ENCODE measurements at places on chromosomes 5 and 9. TPM values are rescaled to one million over a fixed set of nuclear protein-coding genes. Genes with fewer than 3 reads are reported as not detected.

SOX30 gene
- 0.47 TPM for total RNA-seq

SIT1 gene
- total RNA-seq: not detected

SPATA9 gene
- 1.7 TPM for total RNA-seq

LCN9 gene
- total RNA-seq: not detected

CCL27 gene
- not detected for total RNA-seq

PCDHB9 gene
- total RNA-seq: 6.8 TPM

MCTP1 gene
- 5.2 TPM for total RNA-seq

ACOT12 gene
- not detected for total RNA-seq

GMCL2 gene
- not detected for total RNA-seq

FOXD1 gene
- 18.6 TPM for total RNA-seq

DNAH5 gene
- 0.57 TPM for total RNA-seq
